HS-27A (cell line): ENCODE measurements at places on chromosomes 13 and 19.

GRCh38 chr19:44571830-44572580 is 41.4 kb upstream of the IGSF23 start:
- no peak for DNase-seq

DNA sequence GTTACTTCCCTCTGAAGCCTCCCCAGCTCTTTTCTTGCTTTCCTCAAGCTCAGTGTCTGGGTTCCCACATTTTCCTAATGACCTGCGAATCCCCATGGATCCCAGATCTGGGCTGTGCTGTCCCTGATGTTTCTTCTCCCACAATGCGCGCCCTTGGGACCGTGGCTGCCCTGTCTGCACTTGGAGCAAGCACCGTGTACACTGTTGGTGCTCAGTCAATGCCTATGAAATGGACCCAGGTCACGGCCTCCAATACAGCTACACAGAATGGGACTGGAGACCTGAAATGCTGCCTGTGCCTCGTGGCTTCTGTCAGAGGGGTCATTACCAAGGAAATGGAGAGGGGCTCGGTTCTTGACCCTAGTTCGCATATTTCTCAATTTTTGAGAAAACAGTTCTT is 160.1 kb upstream of the SOX1 start:
- DNase-seq = no peak

DNA sequence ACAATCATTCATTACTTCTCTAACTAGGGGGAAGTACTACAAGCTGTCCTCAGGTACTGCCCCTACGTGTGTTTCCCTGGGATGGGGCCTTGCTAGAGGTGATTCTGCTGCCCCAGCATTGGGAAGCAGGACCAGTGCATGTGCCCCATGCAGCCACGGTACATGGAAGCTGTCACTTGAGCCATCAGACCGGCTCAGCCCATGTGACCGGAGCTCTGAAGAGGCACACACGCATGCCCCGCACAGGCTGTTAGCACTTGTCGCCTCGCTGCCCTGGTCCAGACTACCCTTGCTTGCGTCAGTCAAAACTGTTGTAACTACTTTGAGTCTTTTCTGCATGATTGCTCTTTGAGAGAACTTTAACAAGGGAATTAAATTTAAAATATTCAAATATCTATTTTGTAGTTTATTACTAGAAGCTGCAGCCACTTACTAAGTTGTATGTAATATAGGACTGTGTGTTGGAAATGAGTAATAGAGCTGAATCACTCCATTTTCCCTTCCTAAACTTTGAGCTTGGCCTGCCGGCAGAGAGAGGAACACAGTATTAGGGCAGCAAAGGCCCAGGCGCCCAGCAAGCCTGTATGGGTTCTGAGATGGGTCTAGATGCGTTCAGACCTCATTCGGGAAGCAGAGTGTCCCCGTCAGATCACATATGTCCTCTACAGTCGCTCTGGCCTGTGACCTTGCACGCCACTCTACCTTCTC is 42.2 kb downstream of the DHRS12 start:
- no peak for DNase-seq

DNA sequence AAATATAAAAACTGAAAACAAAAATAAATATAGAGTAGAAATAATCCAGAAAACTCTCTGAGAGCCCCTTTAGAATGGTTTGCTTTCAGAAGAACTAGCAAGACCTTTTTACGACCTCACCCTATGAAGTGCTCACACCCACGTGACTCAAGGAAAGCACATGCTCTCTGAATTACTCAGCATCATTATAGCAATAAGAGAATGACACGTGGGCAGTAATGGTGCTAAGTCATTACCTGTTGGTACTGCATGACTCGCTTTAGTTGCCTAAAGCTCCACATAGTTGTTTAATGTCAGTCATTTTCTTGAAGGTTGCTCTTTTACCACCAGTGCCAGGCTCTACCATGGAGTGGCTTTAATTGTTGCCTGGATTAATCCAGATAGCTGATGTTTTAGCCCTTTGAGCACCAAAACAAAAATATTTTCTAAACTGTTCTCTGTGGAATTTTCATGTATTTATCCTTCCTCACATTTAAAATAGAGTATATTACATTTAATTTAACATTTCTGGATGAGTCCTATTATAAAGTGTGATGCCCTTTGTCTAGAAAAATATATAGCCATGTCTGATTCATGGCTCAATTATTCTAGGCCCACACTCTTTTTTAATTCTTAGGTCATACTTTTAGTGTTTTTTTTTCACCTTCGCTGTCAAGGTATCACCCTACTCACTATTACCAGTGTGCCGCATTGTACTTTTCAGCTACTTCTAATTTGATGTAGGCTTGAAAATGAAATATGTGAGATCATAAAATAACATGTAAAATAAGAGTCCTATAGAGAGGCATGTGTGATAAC is 56.8 kb downstream of the THSD1 start:
- DNase-seq = no peak

- DNase-seq = no peak
Measured at GRCh38 chr13:78700121-78700910, 41.4 kb upstream of the OBI1 start.

- DNase-seq = no peak
Measured at GRCh38 chr19:23283925-23284324, 33.7 kb upstream of the ZNF724 start.

- DNase-seq = no peak
Measured at GRCh38 chr13:79740991-79741390, 260.0 kb downstream of the NDFIP2 start.

DNA sequence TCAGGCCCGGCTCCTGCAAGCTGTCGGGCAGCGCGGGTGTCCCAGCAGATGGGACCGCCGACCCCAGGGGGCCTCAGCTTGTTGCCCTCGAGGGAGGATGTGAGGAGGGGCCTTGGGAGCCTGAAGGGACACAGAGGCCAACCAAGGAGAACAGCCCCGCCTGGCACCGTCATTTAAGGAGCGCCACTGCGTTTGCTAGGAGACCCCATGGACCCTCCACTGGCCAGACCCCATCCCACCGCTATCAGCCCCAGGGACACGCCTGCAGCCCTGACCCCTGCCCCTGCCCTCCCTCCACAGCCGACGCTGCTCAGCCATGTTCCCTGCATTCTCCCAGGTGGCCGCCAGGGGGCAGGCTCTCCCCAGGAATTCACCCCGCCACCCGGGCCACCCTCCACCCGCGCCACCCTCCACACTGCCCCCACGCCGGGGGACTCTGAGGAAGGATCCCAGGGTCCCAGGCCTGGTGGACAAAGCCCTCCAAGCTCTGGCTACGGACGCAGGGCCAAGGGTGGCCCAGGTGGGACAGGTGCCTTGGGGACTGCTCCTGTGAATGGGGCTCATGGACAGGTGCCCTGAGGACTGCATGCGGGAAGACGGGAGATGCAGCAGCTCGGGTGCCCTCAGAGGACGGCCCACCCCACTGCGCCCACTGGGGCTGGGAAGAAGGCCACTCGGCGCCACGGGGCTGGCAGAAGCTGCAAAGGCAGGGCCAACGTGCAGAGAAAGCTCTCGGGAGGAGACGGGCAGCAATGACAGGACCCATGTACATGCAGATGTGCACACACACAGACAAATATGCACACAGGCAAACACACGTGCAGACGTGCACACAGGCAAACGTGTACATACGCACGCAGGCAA is 34.4 kb downstream of the PIP5K1C start:
- DNase-seq = no peak
